ENCODE measurements at places on chromosomes 2 and 18.

DNA sequence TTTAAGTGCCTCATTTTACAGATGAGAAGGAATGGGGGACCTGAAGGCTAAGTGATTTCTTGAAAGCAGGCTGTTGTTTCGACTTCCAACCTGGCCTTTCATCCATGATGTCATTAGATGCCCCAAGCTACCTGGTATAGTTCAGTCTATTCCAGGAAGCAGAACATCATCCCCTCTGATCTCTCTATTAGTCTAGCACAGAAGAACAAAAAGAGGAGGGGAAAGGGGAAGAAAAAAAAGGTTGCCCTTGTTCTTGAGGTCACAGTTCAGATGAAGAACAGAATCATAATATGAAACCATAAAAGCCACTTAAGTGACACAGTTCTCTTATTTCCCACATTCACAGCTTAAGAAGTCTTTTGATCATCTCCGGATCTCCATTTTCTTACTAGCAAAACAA, 386.2 kb upstream of the HNRNPA3 start:
- DNase-seq: no peak

GRCh38 chr18:58117786-58118403, 73.9 kb downstream of the NEDD4L start:
- DNase-seq: no peak

DNA sequence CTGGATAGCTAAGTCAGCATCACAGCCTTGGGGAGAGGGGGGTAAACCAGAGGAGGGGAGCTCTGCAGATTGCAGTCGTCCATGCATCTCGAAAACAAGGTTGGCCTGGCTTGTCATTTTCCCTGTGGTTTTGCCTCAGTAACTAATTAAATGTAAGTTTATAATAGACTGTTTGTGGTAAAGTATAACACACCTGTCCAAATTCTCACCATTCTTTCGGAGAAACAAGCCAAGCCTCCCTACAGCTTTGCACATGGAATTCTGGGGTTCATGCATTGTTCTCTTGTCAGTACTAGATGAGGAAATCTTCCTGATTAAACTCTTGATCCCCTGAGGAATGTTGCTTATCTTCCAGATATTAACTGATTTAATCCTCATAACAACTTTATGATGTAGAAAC, 1065.2 kb upstream of the FAM98A start:
- DNase-seq: no peak

DNA sequence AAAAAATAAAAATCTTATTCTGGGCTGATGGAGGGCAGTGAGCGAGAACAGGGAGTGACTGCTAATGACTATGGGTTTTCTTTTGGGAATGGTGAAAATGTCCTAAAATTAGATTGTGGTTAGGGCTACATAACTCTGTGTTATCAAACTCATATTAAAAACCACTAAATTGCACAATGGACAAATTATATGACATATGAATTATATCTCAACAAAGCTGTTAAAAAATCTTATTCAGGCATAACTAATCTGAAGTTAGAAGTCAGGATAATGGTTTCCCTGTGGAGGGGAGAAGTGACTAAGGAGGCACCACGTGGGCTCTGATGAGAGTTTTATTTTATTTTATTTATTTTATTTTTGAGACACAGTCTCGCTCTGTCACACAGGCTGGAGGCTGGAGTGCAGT, 32.1 kb upstream of the DPP4 start:
- DNase-seq: no peak

DNA sequence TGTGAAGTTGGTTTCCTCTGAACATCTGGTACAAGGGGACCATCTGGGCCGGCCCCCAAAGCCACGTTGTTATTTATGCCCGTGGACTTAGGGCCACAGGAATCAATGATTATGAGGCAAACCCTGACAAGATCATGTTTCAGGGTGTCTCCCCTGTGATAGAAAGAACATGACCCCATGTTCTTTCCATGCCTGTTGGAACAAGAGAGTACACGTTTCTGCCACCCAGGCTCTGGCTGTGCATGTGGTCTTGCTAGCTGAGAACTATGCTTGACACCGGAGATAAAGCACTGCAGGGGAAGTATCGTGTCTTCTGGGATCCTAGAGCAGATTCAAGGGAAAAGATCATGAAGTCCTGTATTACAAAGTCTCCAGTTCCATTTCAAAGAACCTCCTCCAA, 64.2 kb downstream of the TMEM17 start:
- DNase-seq: no peak
